ENCODE measurements at places on chromosomes 16 and 17.

- DNase-seq = no peak
These were observed 35.5 kb downstream of the DNAH17 start for GRCh38 chr17:78541488-78542206.

DNA sequence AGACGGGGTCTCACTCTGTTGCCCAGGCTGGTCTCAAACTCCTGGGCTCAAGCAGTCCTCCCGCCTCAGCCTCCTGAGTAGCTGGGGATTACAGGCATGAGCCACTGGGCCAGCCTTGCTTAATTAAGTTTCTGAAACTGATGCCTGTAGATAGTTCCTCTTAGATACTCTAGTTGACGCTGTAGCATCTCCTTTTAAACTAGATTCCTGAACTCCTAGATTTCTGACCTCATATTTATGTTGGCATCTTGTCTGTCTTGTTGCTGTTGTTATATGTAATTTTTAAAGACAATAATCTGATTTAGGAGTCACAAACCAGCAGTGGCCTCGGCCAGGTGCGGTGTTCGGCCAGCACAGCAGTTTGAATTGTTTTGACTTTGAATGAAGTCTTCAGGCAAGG is 37.5 kb downstream of the DHRS7B start:
- DNase-seq = no peak

- DNase-seq = no peak
These were observed 43.2 kb downstream of the CUEDC1 start for GRCh38 chr17:57911834-57912673.

GRCh38 chr16:74724820-74725549 is 24.3 kb upstream of the MLKL start:
- no peak for DNase-seq

DNA sequence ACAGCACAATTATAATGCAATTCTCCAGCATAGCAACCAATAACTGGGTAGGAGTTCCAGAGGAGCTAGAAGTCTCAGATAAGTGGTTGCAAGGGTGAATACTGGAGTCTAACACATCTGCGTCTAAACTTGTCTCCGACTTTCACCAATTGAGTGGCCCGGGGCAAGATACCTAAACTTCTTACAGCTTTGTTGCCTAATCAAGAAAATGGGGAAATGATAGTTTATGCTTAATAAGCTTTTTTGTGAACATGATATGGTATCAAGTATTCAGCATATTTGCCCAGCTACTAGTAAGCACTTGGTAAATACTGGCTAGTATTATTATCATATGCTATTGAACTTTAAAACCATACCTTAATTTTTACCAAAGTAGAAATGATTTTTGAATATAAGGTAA is 183.5 kb downstream of the KCNJ2 start:
- DNase-seq = no peak

- no peak for DNase-seq
These were observed 22.0 kb downstream of the CCDC102A start for GRCh38 chr16:57514371-57514770.

DNA sequence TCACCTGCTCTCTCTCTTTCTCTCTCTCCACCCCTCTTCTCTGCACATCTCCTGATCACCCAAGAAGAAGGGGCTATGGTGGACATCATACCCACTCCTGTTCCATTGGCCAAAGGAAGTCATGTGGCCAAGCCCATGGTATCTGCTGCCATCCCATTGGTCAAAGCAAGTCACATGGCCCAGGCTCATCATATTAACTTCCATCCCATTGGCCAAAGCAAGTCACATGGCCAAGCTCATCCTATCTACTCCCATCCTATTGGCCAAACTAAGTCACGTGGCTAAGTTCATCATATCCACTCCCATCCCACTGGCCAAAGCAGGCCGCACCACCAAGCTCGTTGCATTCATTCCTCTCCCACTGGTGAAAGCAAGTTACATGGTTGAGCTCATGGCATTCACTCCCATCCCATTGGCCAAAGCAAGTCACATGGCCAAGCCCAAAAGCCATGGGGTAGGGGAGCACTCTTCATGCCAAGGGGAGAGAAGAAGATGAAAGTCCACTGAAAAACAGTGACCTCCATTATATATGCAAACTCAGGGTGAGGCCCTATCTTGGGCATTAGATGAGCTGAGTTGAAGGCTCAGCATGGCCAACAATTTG is 29.2 kb downstream of the SNX20 start:
- DNase-seq = no peak

DNA sequence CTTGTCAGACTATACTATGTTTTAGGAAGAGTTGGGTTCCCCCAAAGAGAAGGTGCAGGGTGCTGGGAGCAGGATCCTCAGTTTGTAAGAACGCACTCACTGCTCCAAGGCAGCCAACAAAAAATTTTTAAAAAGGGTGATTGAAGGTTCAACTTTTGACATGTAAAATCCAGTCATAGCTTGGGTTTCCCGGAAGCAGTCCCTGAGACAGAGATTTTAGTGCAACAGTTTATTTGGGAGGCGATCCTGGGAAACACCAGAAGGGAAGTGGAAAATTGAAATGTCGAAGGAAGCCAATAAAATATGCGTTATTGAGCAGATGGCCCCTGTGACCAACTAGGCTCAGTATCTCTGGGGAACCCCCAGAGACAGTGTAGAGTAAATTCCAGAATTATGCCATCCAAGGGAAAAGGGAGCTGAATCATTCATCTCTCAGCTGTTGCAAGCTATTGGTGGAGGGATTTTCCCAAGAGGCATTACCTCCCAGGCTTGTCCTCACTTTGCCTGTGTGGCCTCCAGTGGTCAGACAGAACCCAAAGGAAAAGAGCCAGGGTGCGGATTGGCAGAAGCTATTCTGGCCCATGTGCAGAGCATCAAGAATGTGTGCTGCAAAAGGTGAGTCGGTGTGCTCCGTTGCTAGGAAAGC is 72.9 kb downstream of the HS3ST3B1 start:
- no peak for DNase-seq

DNA sequence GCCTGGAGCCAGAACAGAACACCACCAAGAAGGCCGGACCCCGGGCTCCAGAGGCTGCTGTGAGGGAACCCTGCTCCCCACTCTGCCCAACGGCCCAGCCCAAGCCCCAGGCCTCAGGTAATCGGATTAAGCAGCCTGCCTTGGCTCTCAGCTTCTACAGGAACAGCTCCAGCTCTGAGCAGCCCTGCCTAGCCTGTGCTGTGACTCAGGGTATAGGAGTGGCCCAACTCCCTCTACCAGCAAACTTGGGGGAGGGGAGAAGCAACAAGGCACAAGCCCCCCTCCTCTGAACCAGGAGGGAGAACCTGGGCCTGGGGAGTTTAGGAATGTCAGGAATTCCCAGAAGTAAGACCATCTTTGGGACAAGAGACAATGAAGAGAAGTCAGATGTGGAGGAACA is 849 bp upstream of the SOX15 start:
- DNase-seq = no peak

DNA sequence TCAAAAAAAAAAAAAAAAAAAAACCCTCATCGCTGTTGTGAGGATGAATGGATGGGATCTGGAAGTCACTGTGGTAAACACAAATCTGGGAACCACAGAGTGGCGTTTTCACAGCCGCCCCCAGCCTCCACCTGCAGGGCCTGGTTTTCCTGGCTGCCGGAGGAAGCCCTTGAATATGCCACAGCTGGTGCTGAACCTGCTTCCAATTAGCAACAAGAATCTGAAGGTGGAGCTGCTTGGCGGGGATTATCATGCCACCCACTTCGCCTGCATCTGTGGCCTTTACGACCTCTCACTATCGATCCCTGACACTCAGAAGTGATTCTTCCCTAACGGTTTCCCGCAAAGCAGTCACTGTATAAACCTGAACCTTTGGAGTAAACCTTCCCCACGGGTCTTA is 16.1 kb downstream of the MRM3 start:
- DNase-seq = no peak

DNA sequence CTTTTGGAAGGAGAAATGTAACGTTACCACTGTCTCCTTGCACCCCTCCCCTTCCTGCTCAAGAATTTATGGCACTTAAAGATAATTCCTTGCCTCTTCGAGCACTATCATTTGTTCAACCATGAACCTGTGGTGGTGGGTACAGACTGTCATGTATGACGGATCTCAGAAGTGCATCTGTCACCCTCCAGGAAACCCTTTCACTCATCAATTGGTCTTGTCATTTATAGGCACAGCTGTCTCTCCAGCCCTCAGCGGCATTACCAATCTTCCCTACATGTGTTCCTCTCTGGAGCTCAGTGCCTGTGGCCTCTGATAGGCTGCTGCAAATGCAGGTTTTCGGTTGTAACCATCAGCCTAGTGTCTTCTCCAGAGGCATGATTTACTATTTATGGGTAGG is 15.0 kb downstream of the CNTNAP4 start:
- no peak for DNase-seq

DNA sequence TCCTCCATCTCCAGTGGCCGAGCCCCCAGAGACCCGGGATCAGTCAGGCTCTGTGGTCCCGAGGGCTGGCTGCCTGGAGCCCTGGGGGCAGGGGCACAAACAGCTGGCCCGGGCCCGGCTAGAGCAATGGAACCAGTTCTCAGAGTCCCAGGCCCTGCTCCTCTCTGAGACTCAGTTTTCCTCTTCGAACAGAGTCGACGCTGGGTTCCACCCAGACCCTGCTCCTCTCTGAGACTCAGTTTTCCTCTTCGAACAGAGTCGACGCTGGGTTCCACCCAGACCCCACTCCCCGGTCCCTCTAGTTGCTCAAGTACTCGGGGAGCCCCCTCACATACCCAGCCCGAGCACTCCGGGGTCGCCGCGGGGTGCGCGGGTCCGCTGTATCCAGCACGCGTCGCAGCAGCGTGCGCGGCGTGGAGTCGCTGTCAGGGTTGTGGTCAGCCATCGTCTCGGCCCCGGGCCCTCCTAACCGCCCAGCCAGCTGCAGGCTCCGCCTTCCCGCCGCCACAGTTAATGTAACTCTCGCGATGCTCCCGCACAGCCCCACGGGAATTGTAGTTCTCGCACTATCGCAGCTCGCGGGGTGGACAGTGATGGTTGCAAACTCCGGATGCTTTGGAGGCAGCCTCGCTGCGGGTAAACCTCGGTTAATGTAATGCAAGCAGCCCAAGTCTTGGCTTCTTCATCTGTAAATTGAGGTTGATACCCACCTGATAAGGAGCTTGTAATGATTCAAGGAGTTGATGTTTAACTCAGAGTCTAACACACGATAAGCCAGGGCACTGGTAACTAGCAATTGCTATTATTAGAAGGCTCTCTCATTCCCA is 8.5 kb upstream of the THAP11 start:
- peak; percentile 79 for DNase-seq

DNA sequence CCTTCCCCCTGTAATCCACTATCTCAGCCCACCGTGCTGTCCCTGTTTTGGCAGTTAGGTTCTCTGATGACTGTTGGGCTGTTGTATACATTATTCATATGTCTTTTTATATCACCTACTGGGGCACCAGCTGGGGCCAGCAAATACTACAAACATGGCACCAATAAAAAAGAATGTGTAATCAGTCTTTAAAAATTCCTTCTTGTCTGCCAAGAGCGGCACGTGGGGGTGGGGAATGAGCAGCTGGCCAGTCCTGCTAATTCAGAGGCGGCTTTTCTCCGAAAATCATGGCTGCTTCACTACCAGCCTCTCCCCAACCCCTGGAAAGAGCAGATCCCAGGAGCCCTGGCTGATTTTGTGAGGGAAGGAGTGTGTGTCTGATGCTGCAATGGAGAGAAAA is 77.7 kb upstream of the EEF2KMT start:
- DNase-seq = no peak

DNA sequence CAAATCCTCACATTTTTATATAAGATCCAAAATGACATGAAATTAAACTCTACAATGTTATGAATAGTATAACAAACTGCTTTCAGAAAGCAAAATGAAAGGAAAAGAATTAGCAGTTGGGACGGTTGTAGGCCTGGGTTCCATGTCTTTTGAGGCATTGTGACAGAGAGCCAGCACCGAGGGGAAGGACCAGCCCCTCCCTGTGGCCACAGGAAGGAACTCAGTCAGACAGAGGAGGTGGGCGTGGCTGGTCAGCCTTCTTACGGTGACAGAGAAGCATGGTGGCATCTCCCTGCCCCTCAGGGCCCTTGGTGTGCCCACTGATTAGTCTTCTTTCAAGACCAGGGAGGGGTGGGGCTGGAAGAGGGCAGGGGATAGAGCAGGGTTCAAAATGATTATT is 5.7 kb downstream of the ZNF319 start:
- DNase-seq = no peak

- DNase-seq = no peak
These were observed 361.2 kb downstream of the SEC14L1 start for GRCh38 chr17:77501751-77502625.

DNA sequence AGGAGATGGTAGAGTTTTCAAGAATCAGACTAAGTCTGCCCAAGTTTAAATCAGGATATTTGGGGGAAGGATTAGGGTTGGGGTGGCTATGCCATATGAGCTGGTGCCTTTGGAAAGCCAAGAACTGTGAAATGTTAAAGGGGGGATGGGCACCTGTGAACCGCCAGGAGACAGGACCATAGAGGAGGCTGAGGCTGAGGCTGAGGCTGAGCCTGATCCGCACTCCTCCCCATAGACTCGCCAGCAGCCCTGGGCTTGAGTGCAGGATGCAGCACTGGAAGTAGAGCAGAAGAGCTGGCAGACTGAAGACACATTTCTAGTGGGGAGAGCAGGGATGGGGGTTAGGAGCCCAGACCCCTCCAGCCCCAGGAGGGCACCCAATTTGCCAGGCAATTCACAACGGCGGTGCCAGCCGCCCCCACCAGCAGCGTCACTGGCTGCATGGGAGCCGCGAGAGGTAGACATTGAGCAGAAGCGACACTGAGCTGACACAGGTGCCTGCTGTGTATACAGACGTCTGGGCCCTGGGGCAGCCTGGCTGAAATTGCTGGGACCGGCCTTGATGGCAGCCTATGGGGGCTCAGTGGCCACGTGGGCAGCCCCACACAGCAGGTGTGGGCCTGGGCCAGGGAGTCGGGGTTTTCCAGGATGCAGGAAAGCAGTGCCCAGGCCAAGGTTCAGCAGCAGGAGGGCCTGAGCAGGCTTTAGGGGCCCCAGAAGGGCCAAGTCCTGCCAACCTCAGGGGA is 9.2 kb downstream of the PIMREG start:
- DNase-seq = no peak

- no peak for DNase-seq
These were observed 2.9 kb upstream of the ABCA6 start for GRCh38 chr17:69144331-69145255.

GRCh38 chr16:1435921-1436697 is 5.2 kb downstream of the PERCC1 start:
- no peak for DNase-seq
